NB4 (cell line): ENCODE measurements at places on chromosomes 3 and 15.

- no peak for DNase-seq
These were observed 34.1 kb upstream of the ATG7 start for GRCh38 chr3:11238060-11238459.

- no peak for DNase-seq
These were observed 39.3 kb downstream of the C2CD4A start for GRCh38 chr15:62106096-62106495.

DNA sequence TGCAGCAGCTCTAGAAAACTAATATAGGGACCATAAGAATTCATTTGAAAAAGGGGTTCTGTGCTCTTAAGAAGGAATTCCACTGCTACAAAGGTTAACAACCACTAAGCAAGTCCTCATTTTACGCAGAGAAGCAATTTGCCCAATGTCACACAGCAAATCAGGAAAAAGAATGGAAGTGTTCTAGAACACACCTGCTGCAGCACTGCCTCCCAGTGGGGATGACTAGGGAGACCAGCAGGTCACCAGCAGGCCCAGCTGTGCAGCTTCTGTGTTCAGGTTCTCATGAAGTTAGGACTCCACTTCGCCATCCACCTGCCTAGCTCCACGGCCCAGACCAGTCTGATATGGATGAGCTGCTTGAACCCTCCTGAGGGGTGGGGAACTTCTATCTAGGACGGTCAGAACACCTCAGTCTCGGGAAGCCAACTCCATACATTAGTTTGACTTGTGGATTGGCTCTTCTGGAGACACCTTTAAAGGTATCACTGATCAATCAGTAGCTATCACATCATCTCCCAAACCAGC lies 18.6 kb downstream of the POMGNT2 start:
- no peak for DNase-seq

DNA sequence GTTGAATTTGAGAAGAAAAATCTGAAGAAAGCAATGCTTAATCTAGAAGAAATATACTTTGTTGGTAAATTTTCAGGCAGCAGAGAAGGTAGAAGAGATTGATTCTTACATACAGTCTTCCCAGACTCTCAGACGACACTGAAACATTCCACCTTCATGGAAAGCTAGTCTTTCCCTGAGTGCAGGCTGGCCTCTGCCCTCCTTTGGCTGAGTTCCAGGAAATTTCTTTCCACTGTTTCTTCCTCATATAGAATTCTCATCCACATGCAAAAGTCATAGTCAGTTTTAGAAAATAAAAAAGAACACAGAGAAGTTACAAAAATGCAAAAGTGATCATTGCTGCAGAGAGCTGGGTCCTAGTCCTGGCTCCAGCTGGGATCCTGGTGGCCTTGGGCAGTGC lies 142.5 kb upstream of the PRR23C start:
- DNase-seq, result no peak

DNA sequence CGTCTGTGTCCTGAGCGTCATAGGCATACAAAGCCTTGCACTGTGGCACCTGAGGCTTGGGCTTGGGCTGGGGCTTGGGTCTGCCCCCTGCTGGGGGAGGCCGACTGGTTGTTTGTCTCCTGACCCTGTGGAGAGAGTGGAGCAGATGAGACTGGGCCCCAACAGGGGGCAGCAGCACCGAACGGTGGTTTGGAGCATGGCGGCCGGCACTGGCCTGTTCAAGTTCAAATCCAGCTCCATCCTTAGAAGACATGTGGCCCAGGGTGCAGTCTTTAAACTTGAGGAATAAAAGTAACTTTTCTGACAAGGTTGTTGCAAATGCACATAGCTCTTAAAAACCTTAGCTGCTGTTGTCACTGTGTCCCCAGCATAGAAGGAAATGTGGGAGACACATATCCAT lies 33.3 kb downstream of the CCNB2 start:
- DNase-seq, result peak; percentile 72

DNA sequence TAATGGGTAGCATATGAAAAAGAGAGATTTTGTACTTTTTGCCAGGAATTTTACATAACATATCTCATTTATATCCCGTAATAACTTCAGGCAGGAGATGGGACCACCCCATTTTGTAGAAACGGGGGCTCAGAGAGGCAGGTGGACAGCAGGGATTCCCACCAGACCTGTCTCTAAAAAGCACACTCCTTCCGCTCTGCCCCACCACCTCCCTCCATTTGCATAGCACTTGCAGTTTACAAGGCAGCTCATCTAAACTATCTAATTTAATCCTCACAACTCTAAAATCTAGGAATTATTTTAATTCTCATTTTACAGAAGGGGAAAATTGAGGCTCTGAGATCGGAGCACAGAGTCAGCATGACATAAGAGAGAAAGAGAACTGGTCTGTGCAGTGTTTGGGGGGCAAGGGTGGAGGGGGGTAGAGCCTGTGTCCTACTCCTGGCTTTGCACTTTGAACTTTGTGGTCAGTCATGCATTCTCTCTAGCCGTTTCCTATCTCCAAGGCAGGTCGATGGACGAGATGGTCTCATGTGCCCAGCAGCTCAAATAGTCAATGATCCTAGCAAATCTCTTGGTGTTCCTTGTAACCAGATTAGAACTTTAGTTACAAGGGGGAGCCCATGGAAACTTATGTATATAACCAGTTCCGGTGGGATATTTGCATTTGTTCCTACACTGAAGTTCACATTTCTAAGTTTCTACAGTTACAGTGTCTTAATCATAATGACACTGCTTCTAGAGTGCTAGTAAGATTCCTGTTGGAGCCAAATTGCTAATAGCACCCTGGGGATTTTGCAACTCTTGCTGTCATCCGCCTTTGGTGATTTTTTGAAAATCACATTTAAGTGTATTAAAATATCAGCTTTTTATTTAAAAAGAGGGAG lies 18.6 kb downstream of the CRYGS start:
- peak; percentile 78 for DNase-seq

GRCh38 chr3:182978387-182978786 lies 2.0 kb downstream of the DCUN1D1 start:
- no peak for DNase-seq

DNA sequence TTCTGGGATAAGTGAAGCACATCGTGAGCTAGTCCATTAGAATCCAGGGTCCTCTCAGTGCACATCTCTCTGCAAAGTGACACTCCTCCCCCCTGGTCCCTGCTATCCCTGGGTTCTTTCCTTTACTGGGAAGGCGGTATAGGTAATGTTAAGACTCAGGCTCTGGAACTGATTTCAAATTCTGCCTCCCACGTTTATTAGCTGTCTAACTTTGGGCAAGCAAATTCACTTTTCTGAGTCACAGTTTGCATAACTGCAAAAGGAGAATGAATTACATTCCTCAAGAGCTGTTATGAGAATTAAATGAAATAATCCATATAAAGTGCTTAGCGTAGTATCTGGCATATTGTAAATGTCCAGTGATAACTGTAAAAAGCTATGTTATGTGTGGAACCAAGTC lies 168.1 kb upstream of the LRRN1 start:
- DNase-seq, result no peak

GRCh38 chr3:156148946-156149381 lies 28.6 kb downstream of the KCNAB1 start:
- DNase-seq, result peak; percentile 9

- DNase-seq, result no peak
These were observed 7.3 kb upstream of the LEKR1 start for GRCh38 chr3:156818890-156819289.

- no peak for DNase-seq
These were observed 237.8 kb downstream of the UACA start for GRCh38 chr15:70525551-70525950.

DNA sequence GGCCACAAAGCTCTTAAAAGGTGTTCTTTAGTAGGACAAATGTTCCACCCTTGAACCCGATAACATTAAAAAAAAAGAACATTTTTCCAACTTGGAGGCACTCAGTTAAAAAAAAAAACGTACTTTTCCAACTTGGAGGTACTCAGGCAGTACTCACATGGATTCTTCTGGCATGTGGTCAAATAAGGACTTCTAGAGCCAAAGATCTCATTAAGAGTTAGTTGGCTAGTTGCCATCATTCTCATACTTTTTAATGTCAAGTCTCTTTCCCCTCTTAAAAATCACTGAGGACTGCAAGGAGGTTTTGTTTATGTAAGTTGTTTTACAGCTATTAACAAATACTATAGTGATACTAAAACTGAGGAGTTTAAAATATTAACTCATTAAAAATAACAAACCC lies 101.0 kb downstream of the CADPS start:
- no peak for DNase-seq

GRCh38 chr3:197692641-197693040 lies 44.1 kb downstream of the RUBCN start:
- DNase-seq, result peak; percentile 53

DNA sequence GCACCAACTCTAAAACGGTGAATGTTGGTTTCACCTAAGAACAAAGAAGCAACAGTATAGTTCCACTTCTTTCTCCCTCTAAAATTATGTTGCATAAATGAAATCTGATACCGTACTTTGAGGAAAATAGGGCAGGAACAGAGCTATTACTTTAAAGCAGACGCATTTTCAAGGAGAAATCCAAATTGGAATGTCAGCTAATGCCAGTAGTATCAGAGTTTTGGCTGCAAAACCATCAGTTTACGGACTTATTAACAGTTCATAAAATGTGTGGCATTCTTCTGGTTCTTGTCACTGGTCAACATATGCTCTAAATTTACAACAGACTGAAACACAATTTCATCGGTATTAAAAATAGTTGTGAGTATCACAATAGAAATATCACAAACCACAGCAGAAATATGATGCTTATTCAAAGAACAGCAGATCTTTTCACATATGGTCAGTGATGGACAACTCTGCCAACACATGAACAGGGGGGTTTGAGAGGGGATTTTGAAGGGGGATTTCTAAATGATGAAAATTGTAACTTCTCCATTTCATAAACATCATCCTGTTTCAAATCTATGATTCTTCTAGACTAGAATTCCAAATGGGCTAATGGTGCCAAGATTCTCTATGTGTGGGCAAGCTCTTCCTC lies 38.7 kb upstream of the ROBO2 start:
- no peak for DNase-seq

DNA sequence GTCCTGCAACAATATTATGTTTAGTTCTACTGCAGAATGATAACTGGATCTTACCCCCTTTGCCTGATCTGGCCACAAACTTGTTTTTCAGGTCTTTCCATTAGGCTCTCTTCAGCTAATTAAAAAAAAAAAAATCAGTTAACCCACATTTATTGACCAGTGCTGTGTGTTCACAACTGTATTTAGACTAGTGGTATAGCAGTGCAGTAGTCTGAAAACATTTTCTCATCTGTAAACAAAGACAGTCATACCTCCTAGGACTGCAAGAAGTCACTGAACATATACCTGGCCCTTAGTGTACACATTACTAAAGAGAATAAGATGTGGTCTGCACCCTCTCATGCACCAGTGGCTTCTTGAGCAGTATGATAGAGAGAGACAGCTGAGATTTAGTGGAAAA lies 22.5 kb downstream of the LPP start:
- DNase-seq, result no peak
